Ovary (tissue), 10 donors: ENCODE measurements at places on chromosomes 1 and 21. TPM values are rescaled to one million over a fixed set of nuclear protein-coding genes. Genes with fewer than 3 reads are reported as not detected.

The SELP gene
- total RNA-seq, result 8.9 TPM

The LRRC3 gene
- 6.8 TPM for total RNA-seq

The CD53 gene
- 7.1 TPM for total RNA-seq

The RGS13 gene
- not detected for total RNA-seq

The PROK1 gene
- total RNA-seq, result 165 TPM

The KRTAP19-4 gene
- total RNA-seq, result not detected

The RAP1GAP gene
- total RNA-seq, result 2.7 TPM

The S100A14 gene
- total RNA-seq, result 19.8 TPM

GRCh38 chr21:34994766-34995631 lies 54.1 kb downstream of the RUNX1 start:
- H3K27ac ChIP-seq, result no peak overlapping the region
- no peak for DNase-seq
- peaks cover 2% of the 10 kb centered on the region for H3K4me1 ChIP-seq
- H3K27me3 ChIP-seq, result no peaks in the 10 kb centered on the region
- no peaks in the 10 kb centered on the region for H3K36me3 ChIP-seq
- no peak overlapping the region for H3K4me3 ChIP-seq

DNA sequence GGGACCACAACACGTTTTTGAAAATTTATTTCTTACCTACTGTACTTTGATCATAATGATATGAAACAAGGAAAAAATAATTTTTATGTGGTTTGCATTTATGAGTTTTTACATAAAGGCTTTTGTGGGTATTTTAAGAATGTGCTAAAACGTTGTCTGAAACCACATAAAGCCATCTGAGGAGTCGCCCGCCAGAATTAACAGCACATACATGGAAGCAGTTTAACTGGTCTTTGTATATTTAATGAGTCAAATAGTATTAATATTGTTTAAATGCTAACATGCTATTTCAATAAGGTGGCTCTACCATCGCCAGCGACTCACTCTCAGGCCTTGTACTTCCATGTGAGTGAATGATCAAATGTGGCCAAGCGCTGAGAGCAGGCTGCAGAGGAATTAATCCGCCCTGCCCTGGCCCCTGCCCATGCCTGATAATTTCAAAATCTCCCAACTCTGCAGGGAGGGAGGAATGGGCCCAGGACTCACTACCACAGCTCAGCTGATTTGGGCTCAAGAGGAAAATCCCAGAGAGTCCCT lies 49.6 kb downstream of the SLC66A1 start:
- H3K27me3 ChIP-seq, result no peaks in the 10 kb centered on the region
- no peaks in the 10 kb centered on the region for H3K36me3 ChIP-seq
- peaks cover 22% of the 10 kb centered on the region for H3K4me1 ChIP-seq
- no peak overlapping the region for H3K27ac ChIP-seq
- no peak overlapping the region for H3K4me3 ChIP-seq

- no peak overlapping the region for H3K27ac ChIP-seq
- H3K27me3 ChIP-seq, result no peaks in the 10 kb centered on the region
- peaks cover 10% of the 10 kb centered on the region for H3K4me1 ChIP-seq
- H3K4me3 ChIP-seq, result no peak overlapping the region
These were observed 10.2 kb downstream of the NFYC start for GRCh38 chr1:40701684-40702083.

DNA sequence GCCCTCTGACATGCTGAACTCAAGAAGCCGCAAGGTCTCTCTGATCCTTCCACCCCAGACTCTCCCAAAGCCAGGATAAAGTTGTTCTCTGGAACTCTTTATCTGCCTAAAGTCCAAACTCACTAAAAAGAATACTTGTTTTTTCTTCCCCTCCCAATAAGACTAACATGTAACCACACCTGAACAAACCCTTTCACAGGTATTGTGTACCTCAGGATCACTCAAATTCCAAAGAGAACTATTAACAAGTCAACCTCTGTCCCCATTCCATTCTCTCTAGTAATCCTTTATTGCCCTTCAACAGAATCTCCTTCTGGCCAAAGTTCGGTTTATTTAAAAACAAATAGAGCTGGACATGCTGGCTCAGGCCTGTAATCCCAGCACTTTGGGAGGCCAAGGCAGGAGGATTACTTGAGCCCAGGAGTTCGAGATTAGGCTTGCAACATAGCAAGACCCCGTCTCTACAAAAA lies 4.1 kb upstream of the TOE1 start:
- DNase-seq, result no peak
- no peak overlapping the region for H3K4me3 ChIP-seq
- H3K27ac ChIP-seq, result no peak overlapping the region
- H3K27me3 ChIP-seq, result no peaks in the 10 kb centered on the region
- no peaks in the 10 kb centered on the region for H3K36me3 ChIP-seq

DNA sequence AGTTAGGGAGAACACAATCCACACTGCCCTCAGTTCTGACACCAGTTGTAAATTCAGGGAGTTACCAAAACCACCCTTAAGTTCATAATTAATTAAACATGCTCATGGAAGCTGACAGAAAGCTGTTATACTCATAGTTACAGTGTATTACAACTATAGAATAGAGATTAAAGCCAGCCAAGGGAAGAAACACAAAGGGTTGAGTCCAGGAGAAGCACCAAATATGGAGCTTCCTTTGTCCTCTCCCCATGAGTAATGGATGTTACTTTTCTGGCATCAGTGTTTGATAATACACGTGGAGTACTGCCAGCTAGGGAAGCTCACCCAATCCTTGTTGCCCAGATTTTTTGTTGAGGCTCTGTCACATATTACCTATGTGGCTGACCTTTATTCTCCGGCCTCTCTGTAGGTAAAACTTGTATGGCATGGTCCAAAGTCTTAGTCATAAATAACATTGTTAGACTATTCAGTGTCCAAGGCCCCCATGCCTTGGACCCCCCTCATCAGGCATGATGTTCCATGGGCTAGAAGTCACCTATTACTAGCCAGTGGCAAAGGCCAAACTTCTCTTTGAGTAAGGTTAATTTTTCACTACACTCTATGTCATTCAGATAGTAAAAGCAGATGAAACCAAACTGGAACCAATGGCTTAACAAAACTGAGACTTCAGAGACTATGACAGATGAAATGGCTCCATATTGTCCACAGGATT lies 175.7 kb downstream of the GPR52 start:
- H3K4me1 ChIP-seq, result no peaks in the 10 kb centered on the region
- H3K36me3 ChIP-seq, result no peaks in the 10 kb centered on the region
- no peaks in the 10 kb centered on the region for H3K27me3 ChIP-seq
- H3K27ac ChIP-seq, result no peak overlapping the region
- no peak overlapping the region for H3K4me3 ChIP-seq

- no peak for DNase-seq
- no peaks in the 10 kb centered on the region for H3K27me3 ChIP-seq
- H3K27ac ChIP-seq, result peak overlapping the region; percentile 85
- H3K36me3 ChIP-seq, result no peaks in the 10 kb centered on the region
- H3K4me3 ChIP-seq, result peak overlapping the region; percentile 76
- peaks cover 30% of the 10 kb centered on the region for H3K4me1 ChIP-seq
These were observed 862 bp upstream of the ID3 start for GRCh38 chr1:23559985-23560741.

DNA sequence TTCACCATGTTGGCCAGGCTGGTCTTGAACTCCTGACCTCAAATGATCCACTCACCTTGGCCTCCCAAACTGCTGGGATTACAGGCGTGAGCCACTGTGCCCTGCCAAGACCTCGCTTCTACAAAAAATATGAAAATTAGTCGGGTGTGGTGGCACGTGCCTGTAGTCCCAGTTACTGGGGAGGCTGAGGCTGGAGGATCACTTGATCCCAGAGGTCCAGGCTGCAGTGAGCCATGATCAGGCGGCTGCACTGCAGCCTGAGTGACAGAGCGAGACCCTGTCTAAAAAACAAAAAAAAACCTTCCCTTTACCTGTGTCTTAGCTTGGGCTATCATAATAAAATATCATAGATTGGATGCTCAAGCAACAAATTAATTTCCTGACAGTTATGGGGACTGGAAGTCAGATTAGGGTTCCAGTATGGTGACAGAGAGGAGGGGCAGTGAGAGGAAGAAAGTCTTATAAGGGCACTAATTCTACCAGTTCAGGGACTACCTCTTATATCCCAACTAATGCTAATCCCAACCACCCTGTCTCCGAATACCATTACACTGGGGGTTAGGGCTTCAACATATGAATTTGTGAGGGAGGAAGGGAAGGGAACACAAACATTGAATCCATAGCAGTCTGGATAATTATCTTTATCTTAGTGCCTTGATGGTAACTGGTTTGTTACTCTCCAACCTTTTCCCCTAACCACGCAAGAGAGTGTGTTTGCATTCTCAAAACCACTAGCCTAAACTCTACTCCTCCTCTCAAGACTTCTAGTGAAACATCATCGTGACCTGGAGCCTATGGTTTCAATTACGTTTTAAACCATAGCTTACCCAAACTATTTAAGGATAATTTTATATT lies 1.0 kb upstream of the NAXE start:
- H3K36me3 ChIP-seq, result no peaks in the 10 kb centered on the region
- H3K27ac ChIP-seq, result no peak overlapping the region
- no peaks in the 10 kb centered on the region for H3K4me1 ChIP-seq

- H3K36me3 ChIP-seq, result no peaks in the 10 kb centered on the region
- peaks cover 4% of the 10 kb centered on the region for H3K4me1 ChIP-seq
- no peak overlapping the region for H3K27ac ChIP-seq
These were observed 267.6 kb downstream of the SETD4 start for GRCh38 chr21:35792569-35793305.

- DNase-seq, result no peak
- no peaks in the 10 kb centered on the region for H3K4me1 ChIP-seq
- no peaks in the 10 kb centered on the region for H3K27me3 ChIP-seq
- H3K27ac ChIP-seq, result no peak overlapping the region
These were observed 342.0 kb downstream of the USP25 start for GRCh38 chr21:16071761-16072160.

GRCh38 chr1:67683316-67683715 lies 1.7 kb upstream of the GADD45A start:
- H3K4me1 ChIP-seq, result peaks cover 8% of the 10 kb centered on the region
- H3K4me3 ChIP-seq, result no peak overlapping the region
- H3K27me3 ChIP-seq, result no peaks in the 10 kb centered on the region
- H3K27ac ChIP-seq, result no peak overlapping the region
- no peak for DNase-seq

- no peak overlapping the region for H3K27ac ChIP-seq
- H3K36me3 ChIP-seq, result no peaks in the 10 kb centered on the region
- DNase-seq, result no peak
These were observed 1530.9 kb upstream of the TPTE start for GRCh38 chr21:8990326-8991087.

DNA sequence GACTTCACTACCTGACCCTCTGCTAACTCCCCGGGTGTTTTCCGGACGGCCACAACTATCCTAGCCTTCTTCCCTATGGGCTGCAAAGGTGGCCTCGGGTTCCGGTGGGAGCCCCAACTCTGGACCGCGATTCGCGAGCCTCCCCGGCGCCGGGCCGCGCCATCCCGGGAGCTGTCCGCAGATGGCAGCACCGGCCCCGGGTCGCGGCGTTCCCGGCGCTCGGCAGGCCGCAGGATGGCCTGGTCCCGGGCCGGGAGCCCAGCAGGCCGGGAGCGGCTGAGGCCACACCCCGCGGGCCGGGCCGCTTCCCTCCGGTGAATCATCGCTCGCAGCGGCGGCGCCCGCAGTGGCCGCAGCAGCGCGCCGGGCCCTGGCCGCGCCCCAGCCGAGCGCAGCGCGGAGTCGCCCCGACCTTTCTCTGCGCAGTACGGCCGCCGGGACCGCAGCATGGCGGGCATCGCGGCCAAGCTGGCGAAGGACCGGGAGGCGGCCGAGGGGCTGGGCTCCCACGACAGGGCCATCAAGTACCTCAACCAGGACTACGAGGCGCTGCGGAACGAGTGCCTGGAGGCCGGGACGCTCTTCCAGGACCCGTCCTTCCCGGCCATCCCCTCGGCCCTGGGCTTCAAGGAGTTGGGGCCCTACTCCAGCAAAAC lies at the start of gene CAPN2:
Gene CAPN2, plus strand, starts transcription at position 346 of the 656 bp plus-strand sequence. Its CDS starts 102 bp downstream, at position 448.
- H3K4me1 ChIP-seq, result peaks cover 22% of the 10 kb centered on the region
- H3K27ac ChIP-seq, result peak within 1 kb of the TSS; percentile 91
- no peaks in the 10 kb centered on the region for H3K27me3 ChIP-seq

DNA sequence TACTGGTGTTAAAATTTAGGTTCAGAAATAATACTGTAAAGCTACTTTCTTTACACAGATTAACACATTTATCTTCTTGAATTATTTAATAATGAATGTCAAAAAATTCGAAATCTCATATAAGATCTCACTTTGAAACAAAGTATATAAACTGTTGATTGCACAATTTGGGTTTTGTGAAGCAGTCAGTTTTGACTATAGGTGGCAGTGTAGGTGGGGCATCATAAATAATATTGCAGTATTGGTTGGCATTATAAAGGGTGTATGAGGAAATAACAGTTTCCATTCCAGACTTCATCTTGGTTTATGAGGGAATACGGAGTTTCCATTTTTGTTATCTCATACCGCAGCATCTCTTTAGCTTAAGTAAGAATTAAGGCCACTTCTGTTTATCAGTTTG lies 49.9 kb downstream of the SUCO start:
- no peak overlapping the region for H3K27ac ChIP-seq
- no peaks in the 10 kb centered on the region for H3K27me3 ChIP-seq
- no peak overlapping the region for H3K4me3 ChIP-seq
- no peaks in the 10 kb centered on the region for H3K36me3 ChIP-seq
- H3K4me1 ChIP-seq, result no peaks in the 10 kb centered on the region
- no peak for DNase-seq
